ENCODE measurements at places on chromosomes 4 and X.

DNA sequence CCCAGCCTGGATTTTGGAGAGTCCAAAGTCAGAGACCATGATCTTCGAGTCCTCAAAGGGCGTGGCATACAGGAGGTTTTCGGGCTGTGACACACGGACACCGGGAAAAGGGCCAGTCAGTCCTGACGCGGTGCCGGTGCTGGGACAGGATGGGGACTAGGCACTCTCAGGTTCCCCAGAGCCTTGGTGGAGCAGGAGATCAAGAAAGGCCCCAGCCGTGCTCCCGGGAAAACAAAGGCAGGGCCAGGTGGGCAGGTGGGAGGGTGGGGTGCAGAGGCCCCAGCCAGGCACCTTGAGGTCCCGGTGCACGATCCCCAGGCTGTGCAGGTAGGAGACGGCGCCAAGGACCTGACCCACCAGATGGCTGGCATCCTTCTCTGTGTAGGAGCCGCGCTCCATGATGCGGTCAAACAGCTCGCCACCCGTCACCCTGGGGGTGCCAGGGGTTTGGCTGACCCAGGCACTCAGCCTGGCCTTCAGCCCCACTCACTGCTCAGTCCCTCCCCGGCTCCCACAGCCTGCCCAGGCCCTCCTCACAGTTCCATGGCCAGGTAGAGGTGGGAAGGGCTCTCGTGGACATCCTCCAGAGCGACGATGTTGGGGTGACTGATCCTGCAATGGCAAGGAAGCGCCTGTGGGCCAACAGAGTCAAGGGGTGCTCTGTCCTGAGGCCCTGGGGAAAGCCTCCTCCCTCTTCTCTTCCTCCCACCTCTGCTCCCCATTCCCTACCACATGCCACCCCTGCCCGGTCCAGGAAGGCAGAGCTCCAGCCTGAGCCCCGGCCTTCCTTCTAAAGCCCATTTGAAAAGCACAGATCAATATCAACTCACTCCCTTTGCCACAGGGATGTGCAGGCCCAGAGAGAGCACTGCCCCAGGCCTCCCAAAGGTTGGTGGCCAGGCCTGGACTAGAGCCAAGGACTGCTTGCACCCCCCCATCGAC is 1.8 kb downstream of the PNCK start:
- DNase-seq: no peak

DNA sequence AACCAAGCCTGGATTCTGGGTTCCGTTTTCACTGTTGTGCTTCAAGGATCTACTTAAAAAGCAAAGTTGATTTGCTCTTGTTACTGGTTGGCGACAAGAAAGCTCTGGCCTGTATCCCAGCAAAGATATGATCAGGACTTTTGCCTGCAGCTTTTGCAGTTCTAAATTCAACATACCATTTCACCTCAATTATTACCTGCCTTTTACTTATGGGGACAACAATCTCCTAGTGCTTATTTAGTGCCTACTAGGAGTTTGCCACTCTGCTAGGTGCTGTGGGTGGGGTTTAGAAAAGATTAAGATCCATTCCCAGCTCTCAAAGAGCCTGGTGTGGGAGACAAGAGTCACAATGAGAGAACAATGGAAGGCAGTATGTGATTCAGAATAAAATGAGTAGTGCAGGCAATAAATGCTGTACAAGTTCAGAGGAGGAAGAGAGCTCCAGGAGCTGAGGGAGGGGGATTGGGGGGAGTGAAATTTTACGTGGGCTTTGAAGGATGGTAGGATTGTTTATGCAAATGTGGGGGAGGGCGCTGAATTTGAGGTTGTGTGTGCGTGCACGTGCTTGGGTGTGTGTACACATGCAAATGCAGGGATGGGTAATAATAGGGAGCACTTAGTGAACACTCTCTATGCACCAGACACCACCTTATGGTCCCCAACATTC is 5.0 kb upstream of the TMEM164 start:
- DNase-seq: no peak

- no peak for DNase-seq
Measured at GRCh38 chr4:55385201-55385649, 10.5 kb upstream of the TMEM165 start.

GRCh38 chr4:173866322-173867026 is 336.4 kb upstream of the HAND2 start:
- no peak for DNase-seq

- DNase-seq: no peak
Measured at GRCh38 chr4:10104211-10104990, 12.2 kb downstream of the WDR1 start.

DNA sequence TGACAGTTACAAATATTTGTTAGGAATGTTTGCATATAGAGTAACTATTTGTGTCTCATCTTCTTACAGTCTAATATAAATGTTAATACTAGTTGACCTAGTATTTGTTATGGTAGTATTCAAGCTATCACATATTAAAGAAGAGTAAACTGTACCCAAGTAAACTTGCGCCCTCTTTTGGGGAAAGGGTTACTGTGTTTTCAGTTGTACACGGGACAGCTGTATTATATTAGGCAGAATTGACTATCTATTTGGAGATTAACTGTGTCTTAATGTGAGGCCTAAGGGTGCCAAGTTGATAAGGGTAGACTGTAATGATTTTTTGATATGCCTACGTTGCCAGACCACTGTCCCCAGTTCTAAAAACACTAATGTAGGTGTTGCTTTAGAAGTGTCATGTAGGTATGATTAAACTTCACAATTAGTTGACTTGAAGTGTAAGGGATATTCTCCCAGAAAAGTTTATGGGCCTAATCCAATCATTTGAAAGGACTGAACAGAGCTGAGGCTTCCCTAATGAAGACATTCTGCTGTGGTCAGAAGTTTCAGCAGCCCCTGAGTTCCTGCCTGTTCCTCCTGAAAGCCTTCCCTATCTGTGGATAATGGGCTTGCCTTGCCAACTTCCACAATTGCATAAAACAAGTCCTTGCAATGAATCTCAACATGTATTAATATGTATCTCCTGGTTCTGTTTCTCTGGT is 172.8 kb upstream of the CXCL13 start:
- DNase-seq: no peak

DNA sequence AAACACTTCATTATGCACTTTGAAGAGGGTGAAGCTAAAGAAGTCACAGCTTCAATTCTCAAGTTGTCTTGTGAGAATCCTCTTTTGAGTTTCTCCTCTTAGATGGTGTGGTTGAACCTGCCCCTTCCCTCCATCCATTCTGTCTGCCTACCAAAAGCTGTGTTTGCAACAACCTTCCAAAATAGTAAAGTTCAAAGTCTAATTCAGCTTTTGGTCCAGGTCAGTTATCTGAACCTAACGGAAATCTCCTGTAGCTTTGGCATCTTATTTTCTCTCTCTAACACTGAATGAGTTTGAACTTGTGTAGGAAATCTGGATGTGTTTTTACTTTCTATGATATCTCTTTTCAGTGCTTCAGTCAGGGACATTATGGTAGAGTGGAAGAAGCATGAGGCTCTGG is 201.7 kb upstream of the AR start:
- no peak for DNase-seq

- DNase-seq: no peak
Measured at GRCh38 chr4:73311428-73311827, 52.8 kb upstream of the ANKRD17 start.

DNA sequence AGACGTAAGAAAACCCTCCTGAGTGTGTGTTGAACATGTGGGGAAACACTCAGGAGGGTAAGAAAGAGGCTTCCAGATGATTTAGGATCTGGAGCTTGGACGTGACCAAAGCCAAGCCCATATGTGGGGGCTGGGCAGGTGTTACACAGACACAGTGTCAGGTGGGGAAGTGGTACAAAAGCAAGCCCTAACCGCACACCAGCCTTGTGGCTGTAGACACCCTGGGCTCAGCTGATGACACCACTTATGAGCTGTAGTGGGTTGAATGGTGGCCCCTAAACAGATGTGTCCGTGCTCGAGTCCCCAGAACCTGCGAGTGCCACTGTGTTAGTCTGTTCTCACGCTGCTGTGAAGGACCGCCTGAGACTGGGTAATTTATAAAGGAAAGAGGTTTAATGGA is 25.0 kb upstream of the NSG1 start:
- no peak for DNase-seq

- no peak for DNase-seq
Measured at GRCh38 chr4:111400741-111401140, 744.5 kb upstream of the FAM241A start.

DNA sequence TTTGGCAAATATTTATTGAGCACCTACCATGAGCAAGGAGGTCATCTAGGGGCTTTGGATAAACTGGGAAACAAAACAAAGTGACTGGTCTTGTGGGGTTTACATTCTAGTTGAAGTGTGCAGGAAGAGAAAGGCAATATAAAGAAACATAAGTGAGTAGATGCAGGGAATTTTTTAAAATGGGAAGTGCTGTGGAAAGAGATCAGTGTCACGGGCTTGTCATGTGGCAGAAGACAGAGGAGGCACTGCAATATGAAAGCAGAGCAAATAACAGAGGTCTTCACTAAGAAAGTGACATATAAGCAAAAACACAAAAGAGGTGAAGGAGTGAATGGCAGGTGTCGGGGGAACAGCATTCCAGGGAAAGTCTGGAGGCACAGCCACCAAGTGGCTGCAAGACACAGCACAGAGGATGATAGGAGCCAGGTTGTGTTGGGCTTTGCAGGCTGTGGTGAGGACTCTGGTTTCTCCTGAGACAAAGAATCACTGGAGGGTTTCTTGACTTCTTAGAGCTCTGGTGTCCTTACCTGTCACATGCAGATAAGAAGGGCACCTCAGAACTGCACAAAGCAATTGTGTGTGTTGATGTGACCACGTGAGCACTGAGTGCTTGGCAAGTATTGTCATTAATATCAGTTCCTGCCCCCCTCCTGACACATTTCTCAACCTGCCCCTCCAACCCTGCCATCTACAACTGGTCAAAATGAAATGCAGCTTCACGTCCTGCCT is 143.5 kb downstream of the TSPAN5 start:
- DNase-seq: no peak

DNA sequence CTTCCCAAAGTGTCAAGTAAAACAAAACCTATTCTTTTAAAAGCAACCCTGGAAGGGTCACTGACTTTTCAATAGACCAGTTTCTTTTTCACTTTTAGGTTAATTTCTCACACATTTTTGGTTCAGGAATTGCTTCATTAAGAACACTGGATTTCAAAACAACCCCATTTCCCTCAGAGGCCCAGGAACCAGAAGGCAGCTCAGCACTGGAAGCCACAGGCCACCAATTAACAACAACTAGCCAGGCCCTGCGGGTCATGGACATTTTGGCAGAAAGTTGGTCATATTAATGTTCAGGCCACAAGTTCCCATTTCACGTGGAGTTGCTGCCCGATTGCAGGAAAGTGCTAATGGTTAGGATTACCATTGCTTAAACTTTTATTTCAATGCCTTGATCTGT is 39.8 kb downstream of the HAND2 start:
- DNase-seq: no peak

DNA sequence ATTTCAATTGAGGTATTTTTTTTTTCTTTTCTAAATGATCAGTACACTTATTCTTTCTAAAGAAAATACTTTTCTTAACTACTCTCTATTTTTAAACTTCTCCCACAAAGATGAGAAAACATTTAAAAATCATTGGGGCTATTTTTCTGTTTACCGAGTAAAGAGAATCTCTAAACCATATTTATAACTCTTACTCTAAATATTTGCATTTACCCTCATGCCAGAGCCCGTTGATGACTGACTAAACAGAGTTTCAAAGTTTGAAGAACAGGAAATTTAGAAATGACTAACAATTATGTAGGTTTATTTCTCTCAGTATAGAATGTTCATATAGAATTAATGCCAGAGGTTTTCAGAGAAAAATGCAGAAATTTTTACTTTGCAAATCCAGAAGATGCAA is 2.7 kb upstream of the ALB start:
- DNase-seq: no peak

- no peak for DNase-seq
Measured at GRCh38 chrX:21744060-21744459, 13.9 kb downstream of the SMPX start.

GRCh38 chrX:116111497-116111896 is 59.0 kb upstream of the AGTR2 start:
- no peak for DNase-seq

DNA sequence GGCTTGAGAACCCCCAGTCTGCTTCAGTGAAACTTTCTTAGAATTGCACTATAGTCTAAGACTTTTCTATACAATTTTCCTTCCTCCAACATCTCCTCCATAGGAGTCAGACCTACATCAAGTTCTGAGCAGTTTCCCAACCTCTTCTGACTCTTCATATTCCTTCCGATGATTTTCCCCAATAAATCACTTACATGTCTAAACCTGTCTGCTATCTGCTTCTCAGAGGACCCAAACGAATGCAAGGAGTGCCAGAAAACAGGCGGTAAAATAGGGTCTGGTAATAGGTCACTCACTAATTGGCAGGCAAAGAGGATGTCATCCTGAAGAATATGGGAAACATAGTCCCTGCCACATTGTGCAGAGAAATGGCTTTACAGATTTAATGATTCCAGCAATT is 153.9 kb downstream of the PCDH18 start:
- DNase-seq: no peak

DNA sequence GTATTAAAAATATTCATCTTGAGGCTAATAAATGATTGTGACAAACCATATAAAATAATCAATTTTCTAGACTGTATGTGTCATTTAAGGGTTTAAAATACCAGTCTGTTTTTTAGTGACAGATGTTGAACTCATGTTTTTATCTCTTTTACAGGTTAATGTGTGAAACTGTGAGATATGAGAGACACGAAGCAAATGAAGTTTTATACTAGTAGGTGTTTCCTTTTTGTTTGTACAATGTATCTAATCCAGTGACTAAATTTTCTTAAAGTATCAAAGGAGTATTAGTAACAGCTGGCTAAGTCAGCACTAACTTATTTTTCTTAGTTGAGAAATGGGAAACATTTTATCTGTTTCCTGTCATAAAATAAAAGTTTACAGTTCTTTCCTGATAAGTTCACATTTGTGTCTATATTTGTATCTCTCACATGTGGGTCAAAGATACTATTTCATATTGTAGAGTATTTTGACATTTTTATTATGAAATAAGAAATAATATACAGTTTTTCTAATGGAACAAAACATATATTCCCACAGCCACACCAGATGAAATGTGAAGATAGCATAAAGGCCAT is 90.3 kb downstream of the RAPGEF2 start:
- DNase-seq: no peak

DNA sequence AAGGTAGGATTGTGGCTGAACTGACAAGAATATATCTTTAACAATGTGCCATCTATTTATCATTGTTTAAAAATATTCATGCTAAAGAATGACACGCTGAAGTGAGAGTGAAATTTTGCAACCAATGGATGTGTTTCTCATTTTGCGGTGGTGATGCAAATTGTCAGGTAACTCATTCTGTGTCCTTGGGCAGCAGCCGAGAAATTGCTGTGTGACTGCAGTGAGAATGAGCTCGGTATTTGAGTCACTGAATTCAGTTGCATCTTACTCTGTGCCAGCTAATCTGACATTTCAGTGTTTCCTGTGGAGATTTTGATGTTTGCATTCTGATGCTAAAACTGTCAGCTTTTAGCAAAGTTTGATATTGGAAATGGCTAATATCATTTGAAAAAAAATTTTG is 28.1 kb downstream of the MCUB start:
- no peak for DNase-seq

- DNase-seq: no peak
Measured at GRCh38 chr4:112593438-112594133, 43.1 kb downstream of the ZGRF1 start.

- no peak for DNase-seq
Measured at GRCh38 chr4:124183926-124184325, 528.6 kb downstream of the ANKRD50 start.

- DNase-seq: no peak
Measured at GRCh38 chr4:81896936-81897335, 425.2 kb upstream of the RASGEF1B start.

- no peak for DNase-seq
Measured at GRCh38 chrX:15749642-15750610, 11.9 kb downstream of the CA5B start.

Data from HuH-7 (cell line).